ENCODE measurements at places on chromosomes 4 and X. TPM values are rescaled to one million over a fixed set of nuclear protein-coding genes. Genes with fewer than 3 reads are reported as not detected.

NSD2 gene
- polyA plus RNA-seq: 1.8 TPM

IL21 gene
- not detected for polyA plus RNA-seq

C4orf36 gene
- polyA plus RNA-seq: not detected

FAM184B gene
- polyA plus RNA-seq: not detected

CCDC149 gene
- polyA plus RNA-seq: not detected

SCRG1 gene
- 0.04 TPM for polyA plus RNA-seq

IL2 gene
- 0.57 TPM for polyA plus RNA-seq

TMEM128 gene
- 41.0 TPM for polyA plus RNA-seq

HMGN5 gene
- polyA plus RNA-seq: 6.5 TPM

TMEM154 gene
- 9.9 TPM for polyA plus RNA-seq

UGT8 gene
- polyA plus RNA-seq: not detected

IL1RAPL1 gene
- not detected for polyA plus RNA-seq

BRS3 gene
- polyA plus RNA-seq: not detected

PARM1 gene
- 0.17 TPM for polyA plus RNA-seq

PPP3CA gene
- 13.6 TPM for polyA plus RNA-seq

RAB33A gene
- polyA plus RNA-seq: 15.1 TPM

NSDHL gene
- 20.2 TPM for polyA plus RNA-seq

KIAA1210 gene
- polyA plus RNA-seq: not detected

HPSE gene
- polyA plus RNA-seq: 1.3 TPM

APLN gene
- not detected for polyA plus RNA-seq

LDB2 gene
- 15.8 TPM for polyA plus RNA-seq

PRKG2 gene
- not detected for polyA plus RNA-seq

FGFBP1 gene
- polyA plus RNA-seq: not detected

FAM114A1 gene
- polyA plus RNA-seq: not detected

ARHGAP10 gene
- 7.0 TPM for polyA plus RNA-seq

ARHGEF38 gene
- not detected for polyA plus RNA-seq

MAML3 gene
- polyA plus RNA-seq: 0.41 TPM

LEF1 gene
- 16.7 TPM for polyA plus RNA-seq

SLITRK2 gene
- polyA plus RNA-seq: not detected

ATP1B4 gene
- not detected for polyA plus RNA-seq

USP51 gene
- 0.25 TPM for polyA plus RNA-seq

PAGE2 gene
- polyA plus RNA-seq: not detected

RNF128 gene
- polyA plus RNA-seq: not detected

PCSK1N gene
- polyA plus RNA-seq: 0.20 TPM

PNMA6A gene
- not detected for polyA plus RNA-seq

GALNTL6 gene
- not detected for polyA plus RNA-seq

CT47B1 gene
- not detected for polyA plus RNA-seq

ATOH1 gene
- polyA plus RNA-seq: not detected

POU4F2 gene
- not detected for polyA plus RNA-seq

MTM1 gene
- 4.9 TPM for polyA plus RNA-seq

MAGEC2 gene
- polyA plus RNA-seq: not detected

ABLIM2 gene
- polyA plus RNA-seq: 4.1 TPM

Data from immature natural killer cell (primary cell).